ENCODE measurements at places on chromosomes 6 and 20. TPM values are rescaled to one million over a fixed set of nuclear protein-coding genes. Genes with fewer than 3 reads are reported as not detected.

DNA sequence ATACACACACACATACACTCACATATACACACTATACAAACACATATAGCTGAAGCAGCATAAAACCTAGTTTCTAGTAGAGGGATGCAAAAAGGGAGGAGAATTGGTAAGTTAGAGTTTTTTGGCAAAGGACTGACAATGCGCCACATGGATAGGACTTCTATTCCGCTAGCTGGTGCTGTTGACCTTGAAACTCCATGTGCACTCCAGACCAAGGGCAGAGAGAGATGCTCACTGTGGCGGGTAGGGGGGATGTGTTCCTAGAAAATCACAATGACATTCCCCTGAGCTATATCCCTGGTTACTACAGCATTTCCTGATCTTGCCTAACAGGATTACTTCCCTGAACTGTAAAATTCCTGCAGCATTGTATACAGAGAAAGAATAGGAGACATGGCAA is 19.2 kb downstream of the MICA start:
- no peak for DNase-seq

Gene KIF25
- total RNA-seq: not detected

Gene BHLHE23
- not detected for total RNA-seq

Gene CRIP3
- total RNA-seq: 10.0 TPM

Gene ARMH2
- not detected for total RNA-seq
